ENCODE measurements at places on chromosomes 11 and 22. TPM values are rescaled to one million over a fixed set of nuclear protein-coding genes. Genes with fewer than 3 reads are reported as not detected.

NPTXR gene
- total RNA-seq, result 34.0 TPM

PIWIL4 gene
- total RNA-seq, result 0.86 TPM

SYT7 gene
- 20.9 TPM for total RNA-seq

GDPD4 gene
- not detected for total RNA-seq

ALG9 gene
- 16.0 TPM for total RNA-seq

CD6 gene
- 0.42 TPM for total RNA-seq

NRGN gene
- total RNA-seq, result 9.0 TPM

TLCD5 gene
- total RNA-seq, result 9.8 TPM

OR51B5 gene
- total RNA-seq, result not detected

ARHGAP20 gene
- total RNA-seq, result 0.48 TPM

ART1 gene
- 0.33 TPM for total RNA-seq

API5 gene
- total RNA-seq, result 43.5 TPM

TUB gene
- 27.3 TPM for total RNA-seq

C11orf91 gene
- 0.56 TPM for total RNA-seq

GUCY1A2 gene
- total RNA-seq, result 7.8 TPM

ZNF70 gene
- total RNA-seq, result 2.8 TPM

MS4A8 gene
- total RNA-seq, result not detected

ABTB2 gene
- 15.5 TPM for total RNA-seq

ROBO4 gene
- 20.3 TPM for total RNA-seq

F2 gene
- total RNA-seq, result 0.17 TPM

INCENP gene
- total RNA-seq, result 10.1 TPM

OR9I1 gene
- not detected for total RNA-seq

GNAZ gene
- 13.9 TPM for total RNA-seq

CHRM4 gene
- 0.15 TPM for total RNA-seq

DENND6B gene
- 2.0 TPM for total RNA-seq

COMT gene
- 114 TPM for total RNA-seq

C11orf86 gene
- not detected for total RNA-seq

RAG2 gene
- not detected for total RNA-seq
